ENCODE measurements at places on chromosomes 5 and 9. TPM values are rescaled to one million over a fixed set of nuclear protein-coding genes. Genes with fewer than 3 reads are reported as not detected.

Gene PCDHB7
- polyA plus RNA-seq, result 5.2 TPM

Gene CANX
- 469 TPM for polyA plus RNA-seq

Gene SRP19
- 64.2 TPM for polyA plus RNA-seq

Gene MYMK
- polyA plus RNA-seq, result not detected

Gene PPP3R2
- polyA plus RNA-seq, result 0.17 TPM
